Activated CD4-positive, CD25-positive, alpha-beta regulatory T cell treated with anti-CD3 and anti-CD28 coated beads, Interleukin-2, amount 50 U/mL, for 72 hours (primary cell): ENCODE measurements at places on chromosomes 2 and 18.

GRCh38 chr18:54807303-54807702 lies 21.0 kb upstream of the RAB27B start:
- no peak for DNase-seq

DNA sequence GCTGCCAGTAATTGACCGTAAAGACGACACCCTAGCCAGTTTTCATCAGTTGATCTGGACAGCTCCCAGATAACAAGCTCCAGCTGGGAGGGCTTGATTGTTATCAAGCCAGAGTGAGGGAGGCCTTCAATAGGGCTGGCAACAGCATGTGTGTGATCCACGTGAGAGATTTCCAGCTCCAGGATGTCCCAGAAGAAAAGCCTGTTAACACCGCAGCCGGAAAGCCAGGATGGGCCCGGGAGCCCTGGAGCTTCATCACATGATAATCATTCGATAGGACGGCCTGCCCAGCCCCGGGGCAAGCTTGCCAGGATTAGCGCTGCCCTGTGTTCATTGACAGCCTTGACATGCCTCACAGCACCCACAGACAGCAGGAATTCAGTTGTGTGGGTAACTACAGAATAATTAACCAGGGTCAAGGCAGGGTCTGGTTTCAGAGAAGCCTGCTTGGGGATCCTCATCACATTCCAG lies 182.5 kb downstream of the C1D start:
- no peak for DNase-seq

DNA sequence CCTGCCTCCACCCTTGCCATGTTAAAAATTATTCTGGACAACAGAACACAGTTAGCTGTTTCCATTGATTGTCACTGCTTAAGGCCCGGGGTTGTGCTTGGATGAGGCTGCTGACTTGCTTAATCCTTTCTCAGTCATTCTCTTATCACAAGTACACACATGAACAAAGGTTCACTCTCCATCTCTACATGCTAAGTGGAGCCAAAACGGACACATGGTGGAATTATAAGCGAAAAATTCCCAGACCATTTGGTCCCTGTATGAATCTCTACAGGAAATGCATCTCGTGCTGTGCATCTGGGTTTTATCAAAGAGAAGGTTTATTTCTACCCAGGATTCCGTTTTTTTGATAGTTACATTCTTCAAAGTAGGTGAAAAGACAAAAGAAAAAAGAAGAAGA lies 177.5 kb upstream of the ETAA1 start:
- no peak for DNase-seq

DNA sequence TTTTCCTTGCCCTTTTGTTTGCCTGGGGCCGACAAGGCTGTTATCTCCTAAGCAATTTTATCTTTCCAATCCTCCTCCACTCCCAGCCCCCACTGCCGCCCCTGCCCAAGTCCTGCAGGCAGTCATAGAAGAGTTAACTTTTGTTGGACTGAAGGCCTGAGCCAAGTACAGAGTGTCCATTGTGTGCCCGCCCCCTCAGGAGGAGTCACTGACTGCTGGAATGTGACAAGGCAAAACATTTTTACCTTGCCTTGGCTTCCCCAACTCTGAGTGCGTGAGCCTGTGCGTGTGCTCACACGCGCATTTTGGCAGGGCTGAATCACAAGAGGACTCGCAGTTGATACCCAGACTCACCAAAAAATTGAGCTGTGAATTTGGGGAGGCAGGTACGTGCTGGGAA lies 16.2 kb downstream of the SETBP1 start:
- no peak for DNase-seq

- no peak for DNase-seq
These were observed 14.5 kb upstream of the ASPRV1 start for GRCh38 chr2:69975853-69976462.

GRCh38 chr2:181164699-181165098 lies 184.3 kb downstream of the UBE2E3 start:
- no peak for DNase-seq

- no peak for DNase-seq
These were observed 91.2 kb downstream of the TWIST2 start for GRCh38 chr2:238939074-238939473.

- no peak for DNase-seq
These were observed 31.8 kb upstream of the LYPD1 start for GRCh38 chr2:132701810-132702209.

DNA sequence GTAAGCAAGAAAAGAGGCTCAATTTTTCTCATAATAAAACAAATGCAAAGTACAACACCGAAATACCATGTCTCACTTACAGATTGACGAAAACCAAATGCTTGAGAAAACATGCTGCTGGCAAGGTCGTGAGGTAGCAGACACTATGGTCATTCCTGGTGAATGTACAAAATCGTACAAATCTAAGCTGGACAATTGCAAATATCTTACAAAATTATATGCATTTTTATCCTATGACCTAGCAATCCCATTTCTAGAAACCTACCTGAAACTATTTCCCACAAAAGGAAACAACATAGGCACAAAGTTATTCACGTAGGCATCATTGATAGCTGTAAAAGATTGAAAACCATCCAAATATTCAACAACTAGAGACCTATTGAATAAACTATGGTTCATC lies 54.0 kb downstream of the SCG2 start:
- DNase-seq, result no peak

- DNase-seq, result no peak
These were observed 35.7 kb downstream of the NRP2 start for GRCh38 chr2:205717999-205718398.

- no peak for DNase-seq
These were observed 127.7 kb downstream of the LRATD1 start for GRCh38 chr2:14760169-14760568.

DNA sequence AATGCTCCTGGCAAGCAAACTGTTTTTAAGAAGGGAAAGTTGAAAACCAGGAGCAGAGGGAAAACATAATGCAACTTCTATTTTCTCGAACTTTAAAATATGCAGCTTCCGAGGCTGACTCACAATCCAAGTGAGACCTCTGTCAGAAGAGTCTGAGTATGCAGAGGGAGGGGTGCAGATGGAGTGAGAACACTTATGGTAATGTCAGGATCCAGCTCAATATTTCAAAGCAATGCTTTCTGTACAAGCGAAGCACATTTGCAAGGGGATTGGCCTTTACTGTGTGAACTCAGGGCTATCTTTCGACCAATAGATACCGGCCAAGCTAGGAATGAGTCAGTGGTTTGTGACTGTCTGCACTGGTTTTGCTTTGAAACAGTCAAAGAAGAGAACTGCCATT lies 242.7 kb downstream of the CNTNAP5 start:
- no peak for DNase-seq

DNA sequence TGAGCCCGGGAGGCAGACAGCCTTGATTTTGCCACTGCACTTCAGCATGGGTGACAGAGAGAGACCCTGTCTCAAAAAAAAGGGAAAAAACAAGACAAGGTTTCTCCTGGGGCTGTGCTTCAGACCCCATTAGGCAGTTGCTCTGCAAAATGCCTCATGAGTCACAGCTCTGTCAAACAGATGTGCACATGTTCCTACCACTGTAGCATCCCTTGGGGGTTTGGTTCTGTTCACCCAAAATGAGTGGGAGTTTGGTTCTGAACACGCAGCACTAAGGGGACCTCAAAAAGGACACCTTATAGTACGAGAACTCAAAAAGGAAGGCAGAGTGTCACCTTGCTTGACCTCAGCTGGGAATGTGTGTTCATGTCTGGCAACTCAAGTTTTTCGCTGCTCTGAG lies 134.9 kb downstream of the RPIA start:
- no peak for DNase-seq

DNA sequence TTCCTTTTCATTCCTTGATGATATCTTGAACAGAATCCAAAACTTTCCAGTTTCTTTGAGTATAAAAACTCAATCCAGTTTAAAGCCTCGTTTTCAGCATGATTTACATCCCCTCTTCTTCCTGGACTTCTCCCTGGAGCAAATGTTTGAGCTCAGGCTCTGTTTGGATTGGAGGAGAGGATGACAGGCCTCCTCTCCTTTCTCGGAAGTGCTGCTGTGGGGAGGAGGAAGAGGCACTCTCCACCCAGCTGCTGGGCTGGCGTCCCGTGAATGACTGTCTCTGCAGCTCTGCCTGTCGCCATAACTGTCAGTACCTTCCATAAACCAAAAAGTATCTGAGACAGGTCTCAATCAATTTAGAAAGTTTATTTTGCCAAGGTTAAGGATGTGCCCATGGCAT lies 238.2 kb upstream of the AGAP1 start:
- DNase-seq, result no peak

GRCh38 chr2:219803294-219803693 lies 175.9 kb downstream of the SLC4A3 start:
- no peak for DNase-seq

DNA sequence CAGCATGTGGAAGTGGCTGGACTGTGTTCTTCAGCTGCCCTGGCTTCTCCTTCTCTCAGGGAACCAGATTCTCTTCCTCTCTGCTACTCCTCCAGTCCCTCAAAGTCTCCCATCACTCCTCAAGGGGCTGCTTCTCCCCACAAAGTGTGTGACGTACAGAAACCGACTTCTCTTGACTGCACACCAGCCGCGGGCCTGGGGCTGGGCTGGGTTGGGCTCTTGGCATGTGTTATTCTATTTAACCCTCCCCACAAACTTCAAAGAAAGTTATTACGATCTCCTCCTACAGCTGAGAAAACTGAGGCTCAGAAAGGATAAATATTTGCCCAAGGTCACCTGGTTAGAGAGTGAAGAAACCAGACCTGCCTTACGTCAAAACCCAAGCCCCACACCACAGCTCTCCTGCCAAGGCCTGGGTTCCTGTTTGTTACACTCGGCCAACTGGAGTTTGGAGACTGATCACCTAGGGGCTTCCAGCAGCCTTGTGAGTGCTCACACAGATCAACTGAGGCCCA lies 269.0 kb downstream of the TFCP2L1 start:
- no peak for DNase-seq

DNA sequence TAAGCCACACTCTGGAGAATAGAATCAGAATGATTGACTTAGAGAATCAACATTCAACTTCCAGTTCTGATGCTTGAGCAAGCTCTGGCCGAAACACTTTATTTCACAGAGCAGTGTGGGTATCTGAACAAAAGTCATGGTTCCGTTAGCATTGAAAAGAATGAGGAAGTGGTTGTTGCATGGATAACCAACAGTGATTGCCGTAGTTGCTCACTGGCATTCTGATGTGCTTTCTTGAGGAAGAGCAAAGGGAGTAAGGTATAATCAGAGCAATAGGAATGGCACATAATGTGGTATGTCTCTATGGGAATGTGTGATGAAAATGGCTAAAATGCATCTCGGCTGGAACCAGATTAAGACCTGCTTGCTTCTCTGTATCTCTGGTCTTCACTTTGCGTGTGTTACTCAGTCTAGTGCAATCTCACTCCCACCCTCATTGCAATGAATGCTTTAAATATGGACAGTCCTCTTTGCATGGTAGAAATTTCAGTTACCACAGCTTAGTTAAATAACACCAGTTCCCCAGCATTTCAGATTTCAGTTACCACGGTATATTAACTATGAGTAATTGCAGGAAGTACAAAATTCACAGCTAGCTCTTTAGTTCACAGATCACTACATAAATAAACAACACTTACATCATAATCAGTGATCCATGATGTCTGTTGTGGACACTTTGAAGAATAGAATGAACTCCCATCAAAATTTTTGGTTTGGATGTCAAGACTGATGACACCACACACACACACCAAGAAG lies 7.8 kb upstream of the RAB12 start:
- no peak for DNase-seq

DNA sequence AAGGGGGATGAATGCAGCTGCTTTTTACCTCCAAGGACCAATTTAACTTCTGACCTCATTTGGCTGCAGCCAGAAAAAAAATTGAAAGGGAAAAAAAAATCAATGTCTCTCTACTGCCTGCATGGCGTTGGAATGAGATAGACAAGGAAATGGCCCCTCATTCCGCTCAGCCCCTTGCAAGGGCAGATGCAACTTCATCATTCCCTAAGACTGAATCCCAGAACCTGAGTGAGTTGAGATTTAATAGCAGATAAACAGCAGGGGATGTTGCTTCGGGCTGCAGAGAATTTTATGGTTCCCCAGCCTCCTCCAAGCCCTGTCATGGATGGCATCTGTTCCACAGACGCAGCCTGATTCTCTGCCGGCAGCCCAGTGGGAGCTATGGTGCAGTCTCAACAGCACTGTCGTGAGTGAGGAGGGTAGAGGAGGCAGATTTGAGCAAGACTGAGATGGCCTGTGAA lies 49.0 kb downstream of the CAPN13 start:
- DNase-seq, result no peak

DNA sequence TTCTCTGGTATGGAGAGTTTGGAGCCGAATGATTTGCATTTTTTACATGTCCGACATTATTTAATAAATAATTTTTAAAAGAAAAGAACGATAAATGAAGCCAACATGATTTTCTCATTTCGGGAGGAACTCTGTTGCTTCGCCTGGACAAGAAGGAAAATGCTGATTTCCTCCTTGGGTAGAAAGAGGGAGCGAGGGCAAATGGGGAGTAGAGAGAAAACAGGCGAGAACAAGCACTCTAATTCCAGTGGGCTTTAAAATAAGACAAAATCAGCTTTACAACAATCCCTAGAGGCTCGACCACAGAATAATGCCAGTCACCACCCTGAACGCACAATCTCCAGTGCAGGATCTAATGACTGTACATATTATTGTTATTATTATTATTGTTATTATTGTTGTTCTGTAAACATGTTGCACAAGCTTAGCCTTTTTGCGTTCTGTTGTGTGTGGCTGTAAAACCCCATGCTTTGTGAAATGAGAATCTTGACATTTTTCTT lies 3.7 kb downstream of the DLX1 start:
- no peak for DNase-seq

DNA sequence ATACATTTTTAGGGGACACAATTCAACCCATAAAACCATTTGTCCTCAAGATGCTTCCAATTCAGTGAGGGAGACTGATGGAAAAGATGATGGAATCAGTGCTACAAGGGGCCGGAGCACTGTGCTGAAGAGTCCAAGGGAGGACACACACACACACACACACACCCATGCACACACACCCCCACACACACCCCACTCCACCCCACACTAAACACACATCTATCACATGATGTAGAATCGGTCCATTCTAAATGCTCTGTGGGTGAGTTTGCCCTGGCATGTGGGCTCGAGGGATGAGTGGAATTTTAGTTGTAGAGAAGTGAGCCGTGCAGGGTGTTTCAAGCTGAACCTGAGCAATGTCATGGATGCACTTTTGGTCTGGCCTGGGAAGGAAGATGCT lies 41.1 kb downstream of the PRKCE start:
- DNase-seq, result no peak

- DNase-seq, result no peak
These were observed 18.4 kb downstream of the TMEM247 start for GRCh38 chr2:46497766-46498165.

GRCh38 chr2:14336759-14337382 lies 295.6 kb upstream of the LRATD1 start:
- no peak for DNase-seq

- DNase-seq, result no peak
These were observed 27.1 kb upstream of the TFPI start for GRCh38 chr2:187581125-187581896.

GRCh38 chr2:54209379-54209778 lies 46.6 kb downstream of the TSPYL6 start:
- no peak for DNase-seq

GRCh38 chr2:206379886-206380285 lies 63.4 kb upstream of the ADAM23 start:
- no peak for DNase-seq

- no peak for DNase-seq
These were observed 11.6 kb upstream of the GREB1L start for GRCh38 chr18:21230436-21230835.

- no peak for DNase-seq
These were observed 124.7 kb upstream of the SERPINE2 start for GRCh38 chr2:224163566-224164307.
